ENCODE measurements at places on chromosomes 13 and 19. TPM values are rescaled to one million over a fixed set of nuclear protein-coding genes. Genes with fewer than 3 reads are reported as not detected.
A peak's percentile ranks its signal among the peaks of the same experiment; 100 is the strongest.

DNA sequence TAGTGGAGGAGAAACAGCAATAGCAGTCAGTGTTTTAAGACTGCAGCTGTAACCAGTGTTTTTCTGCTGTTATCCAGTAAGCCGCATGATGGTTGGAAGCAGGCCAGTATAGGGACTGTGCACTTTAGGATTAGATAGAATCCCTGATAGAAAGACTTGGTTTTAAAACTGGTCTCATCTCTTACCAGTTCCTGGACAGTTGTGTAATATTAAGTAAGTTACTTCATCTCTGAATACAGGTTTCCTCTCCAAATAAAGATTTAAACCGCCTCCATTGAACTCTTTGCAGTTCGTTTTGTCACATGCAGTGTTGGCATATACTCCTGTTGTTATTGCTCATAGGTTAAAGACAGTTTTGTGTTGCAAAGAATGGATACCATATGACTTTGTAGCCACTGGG, 25.6 kb downstream of the URI1 start:
- DNase-seq = no peak

DNA sequence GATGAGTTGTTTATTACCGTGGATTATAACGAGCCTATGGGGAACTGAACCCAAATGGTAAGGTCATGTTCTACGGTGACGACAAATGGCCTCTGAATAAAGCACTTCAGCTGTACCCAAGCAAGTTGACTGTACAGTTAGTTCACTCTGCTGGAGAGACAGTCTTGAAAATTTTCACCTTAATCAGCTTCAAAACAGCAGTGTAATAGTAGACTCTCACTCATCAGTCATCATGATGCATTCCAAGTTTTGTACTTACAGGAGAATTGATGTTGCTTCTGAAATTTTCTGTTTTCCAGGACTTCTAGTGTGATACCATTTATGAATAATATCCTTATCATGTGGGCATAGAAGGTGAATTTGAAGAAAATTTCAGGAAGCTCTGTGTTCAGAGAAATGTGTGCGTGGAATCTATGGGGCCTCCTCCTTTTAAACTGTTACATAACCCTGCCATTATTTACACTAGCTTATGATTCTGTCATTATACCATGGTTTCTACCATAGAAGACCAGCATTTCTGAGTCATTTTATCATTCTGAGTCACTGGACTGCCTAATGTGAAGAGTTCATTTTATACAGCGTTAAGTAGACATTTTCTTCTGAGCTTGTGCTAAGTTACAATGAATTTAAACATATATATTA, 96.9 kb downstream of the WDFY2 start:
- no peak for DNase-seq

Gene FXYD5
- 35.5 TPM for total RNA-seq

DNA sequence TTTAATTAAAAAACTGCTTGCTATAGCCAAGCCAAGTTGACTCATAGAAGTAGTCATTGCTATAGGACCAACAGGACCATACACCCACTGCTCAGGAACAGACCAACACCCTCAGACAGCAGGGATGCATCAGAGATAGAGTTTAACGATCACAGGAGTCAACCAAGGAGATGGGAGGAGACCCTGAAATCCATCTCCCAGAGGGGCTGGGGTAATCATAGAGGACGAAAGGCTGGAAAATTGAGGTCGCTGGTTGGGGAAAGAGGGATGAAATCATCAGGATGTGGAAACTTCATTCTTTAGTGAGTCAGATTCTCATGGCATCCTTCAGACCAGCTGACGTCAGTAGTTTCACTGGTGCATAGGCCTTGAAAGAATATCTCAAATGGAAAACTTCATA, 160.4 kb upstream of the GPC6 start:
- no peak for DNase-seq

GRCh38 chr19:38702278-38702677, 42.0 kb downstream of the CAPN12 start:
- no peak for DNase-seq

DNA sequence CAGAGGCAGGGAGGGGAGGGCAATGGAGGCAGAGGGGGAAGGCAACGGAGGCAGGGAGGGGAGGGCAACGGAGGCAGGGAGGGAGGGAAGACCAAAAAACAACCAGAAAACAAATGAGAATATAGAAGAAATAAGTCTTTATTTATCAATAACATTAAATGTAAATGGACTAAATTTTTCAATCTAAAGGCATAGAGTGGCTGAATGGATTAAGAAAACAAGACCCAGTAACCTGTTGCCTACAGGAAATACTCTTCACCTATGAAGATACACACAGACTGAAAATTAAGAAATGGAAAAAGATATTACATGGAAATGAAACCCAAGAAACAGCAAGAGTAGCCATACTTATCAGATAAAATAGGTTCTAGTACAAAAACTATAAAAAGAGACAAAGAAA, 536.3 kb downstream of the TBC1D4 start:
- DNase-seq = no peak

DNA sequence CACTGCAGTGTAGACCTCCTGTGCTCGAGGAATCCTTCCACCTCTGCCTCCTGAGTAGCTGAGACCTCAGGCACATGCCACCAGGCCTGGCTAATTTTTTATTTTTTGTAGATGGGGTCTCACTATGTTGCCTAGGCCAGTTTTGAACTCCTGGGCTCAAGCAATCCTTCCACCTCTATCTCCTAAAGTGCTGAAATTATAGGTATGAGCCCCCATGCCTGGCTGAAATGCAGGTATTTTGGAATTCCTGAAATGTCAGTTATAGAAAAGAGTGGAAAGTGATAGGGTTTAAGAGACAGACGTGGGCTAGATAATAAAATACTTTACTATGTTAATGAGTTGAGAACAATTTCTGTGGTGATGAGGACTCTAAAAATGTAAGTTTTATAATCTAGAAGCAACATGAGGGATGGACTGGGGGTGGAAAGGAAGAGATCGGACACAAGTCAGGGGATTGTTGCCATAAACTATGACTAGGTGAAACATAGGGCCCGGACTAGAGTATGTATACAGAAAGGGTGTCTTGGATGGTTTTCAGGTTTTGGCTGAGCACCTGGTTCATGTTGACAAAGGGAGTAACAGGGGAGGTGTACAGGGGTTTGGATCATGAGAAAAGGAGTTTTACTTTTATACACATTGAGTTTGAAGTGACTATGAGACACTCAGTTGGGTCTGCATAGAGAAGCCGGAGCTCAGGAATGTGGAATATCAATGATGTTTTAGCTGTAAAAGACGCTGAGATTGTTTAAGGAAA, 165.6 kb upstream of the STARD13 start:
- no peak for DNase-seq

- DNase-seq = no peak
Observed at GRCh38 chr19:3479834-3480215, 500 bp downstream of the SMIM24 start.

Gene SERPINE3
- not detected for total RNA-seq

DNA sequence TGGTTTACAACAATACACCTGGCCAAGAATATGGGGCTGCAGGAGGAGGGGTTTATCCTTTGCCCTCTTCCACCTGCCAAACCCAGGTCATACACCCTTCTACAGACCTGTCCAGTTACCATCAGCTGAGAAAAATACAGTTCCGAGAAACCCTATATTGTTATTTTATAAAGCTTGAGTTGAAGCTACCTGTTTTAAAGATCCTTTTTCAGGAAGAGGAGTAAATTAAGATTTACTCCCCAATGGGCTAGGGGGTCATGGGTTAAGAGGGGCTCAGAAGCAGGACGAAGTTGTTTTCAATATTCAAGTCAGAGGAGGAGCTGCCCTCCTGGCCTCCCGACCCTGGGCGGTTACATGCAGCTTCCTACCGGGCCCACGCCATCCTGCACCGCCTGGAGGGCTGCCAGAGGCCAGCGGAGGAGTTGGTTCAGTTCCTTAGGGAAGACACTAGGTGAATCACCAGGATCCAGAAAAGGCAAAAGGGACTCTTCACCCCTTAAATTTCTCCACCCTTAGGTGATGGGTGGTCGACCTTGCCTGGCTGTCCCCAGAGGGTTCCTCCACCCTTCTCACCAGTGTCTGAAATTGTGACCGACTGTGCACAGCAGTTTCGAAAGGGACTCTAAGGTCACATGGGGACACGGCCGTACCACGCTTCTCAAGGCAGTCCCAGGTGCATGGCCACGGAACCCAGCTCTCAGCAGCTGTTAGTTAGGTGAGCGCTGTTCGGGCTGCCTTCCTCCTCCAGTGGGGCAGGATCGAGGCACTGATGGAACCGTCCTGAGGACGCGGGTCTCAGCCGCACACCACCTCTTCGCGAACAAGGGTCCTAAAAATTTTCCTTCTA, 1.2 kb downstream of the GJB2 start:
- no peak for DNase-seq

- peak; percentile 60 for DNase-seq
Observed at GRCh38 chr13:49627831-49628652, at the start of gene ARL11. Gene ARL11 (plus strand): TSS chr13:49628507. CDS start chr13:49630448, 1,941 bp downstream.

Gene ALOX5AP
- total RNA-seq = 12.8 TPM

DNA sequence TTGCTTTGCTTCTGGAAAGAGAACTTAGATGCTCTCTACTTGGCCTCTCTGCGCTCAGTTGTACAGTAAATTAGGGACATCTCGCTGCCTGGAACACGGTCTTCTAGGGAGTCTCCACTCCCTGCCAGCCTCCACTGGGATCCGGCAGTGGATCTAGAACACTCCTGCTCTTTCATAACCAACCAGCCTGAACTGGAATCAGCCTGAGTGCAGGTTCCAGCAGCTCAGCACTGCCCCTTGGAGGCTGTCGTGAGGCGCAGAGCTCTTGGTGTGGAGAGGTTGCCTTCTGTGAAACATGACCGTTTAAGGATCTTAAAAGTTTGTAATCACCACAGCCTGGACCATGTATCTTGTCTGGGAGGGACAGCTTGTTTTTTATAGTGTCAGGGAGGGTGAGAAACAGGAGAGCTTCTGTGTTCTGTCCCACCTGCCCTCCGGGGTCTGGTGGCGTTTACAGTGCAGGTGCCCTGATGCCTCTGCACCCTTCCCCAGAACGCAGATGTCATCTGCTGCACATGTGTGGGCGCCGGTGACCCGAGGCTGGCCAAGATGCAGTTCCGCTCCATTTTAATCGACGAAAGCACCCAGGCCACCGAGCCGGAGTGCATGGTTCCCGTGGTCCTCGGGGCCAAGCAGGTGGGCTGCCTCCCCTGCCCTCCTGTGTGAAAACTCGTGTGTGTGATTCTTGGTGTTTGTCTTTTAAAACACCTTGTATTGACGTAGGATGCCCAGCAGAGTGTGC, 24.8 kb downstream of the UPF1 start:
- no peak for DNase-seq

DNA sequence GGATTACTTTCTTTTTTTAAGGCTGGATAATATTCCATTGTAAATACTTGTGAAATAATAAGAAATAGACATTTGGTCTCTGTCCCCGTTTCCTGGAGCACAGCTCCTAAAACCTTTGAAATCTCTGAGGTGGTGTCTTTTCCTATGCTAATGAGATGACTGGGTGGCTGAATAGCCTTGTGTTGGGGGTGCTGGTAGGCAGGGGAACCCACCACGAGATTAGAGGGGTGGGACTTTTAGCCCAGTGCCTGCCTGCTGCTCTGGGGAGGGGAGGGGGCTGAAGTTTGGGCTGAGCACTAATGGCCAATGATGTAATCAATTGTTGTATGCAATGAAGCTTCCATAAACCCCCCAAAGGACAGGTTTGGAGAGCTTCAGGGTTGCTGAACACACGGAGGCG, 175.7 kb downstream of the FGF9 start:
- DNase-seq = no peak

Gene CDC42EP5
- 13.0 TPM for total RNA-seq

GRCh38 chr13:113877149-113877990, 13.5 kb upstream of the GAS6 start:
- no peak for DNase-seq

DNA sequence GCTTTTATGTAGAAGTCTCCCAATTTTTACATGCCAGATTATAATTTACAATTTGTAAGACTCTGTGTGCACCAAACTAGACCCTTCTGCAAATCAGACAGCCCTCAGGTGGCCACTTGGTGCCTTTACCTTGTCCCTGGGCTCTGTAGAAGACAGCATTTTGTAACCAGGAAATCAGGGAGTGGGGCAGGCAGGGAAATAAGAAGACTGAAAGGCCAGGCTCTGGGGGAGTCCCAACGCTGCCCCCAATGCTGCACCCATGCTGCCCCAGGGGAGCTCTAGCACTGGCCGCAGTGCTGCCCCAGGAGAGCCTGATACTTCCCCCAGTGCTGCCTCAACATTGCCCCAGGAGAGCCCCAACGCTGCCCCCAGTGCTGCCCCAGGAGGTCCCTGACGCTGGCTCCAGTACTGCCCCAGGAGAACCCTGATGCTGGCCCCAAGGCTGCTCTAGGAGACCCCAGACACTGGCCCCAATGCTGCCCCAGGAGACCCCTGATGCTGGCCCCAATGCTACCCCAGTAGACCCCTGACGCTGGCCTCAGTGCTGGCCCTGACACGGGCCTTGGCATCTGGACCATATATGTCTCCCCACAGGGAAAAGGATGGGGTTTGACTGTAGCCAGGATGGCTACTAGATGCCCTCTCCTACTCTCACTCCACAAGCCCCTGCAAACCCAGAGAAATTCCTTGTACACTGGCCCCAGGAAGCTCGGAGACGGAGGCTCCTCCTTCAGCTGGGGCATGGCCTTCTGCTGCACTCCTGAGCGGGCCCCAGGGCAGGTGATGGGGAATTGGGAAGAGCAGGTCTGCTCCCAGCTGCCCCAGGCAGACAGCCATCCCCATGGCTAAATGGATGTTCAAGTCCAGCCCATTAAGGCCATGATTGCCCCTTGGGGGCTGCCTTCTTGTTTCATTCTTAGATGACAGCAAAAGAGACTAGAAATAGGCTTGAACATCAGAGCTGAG, 23.6 kb downstream of the VSTM2B start:
- no peak for DNase-seq

DNA sequence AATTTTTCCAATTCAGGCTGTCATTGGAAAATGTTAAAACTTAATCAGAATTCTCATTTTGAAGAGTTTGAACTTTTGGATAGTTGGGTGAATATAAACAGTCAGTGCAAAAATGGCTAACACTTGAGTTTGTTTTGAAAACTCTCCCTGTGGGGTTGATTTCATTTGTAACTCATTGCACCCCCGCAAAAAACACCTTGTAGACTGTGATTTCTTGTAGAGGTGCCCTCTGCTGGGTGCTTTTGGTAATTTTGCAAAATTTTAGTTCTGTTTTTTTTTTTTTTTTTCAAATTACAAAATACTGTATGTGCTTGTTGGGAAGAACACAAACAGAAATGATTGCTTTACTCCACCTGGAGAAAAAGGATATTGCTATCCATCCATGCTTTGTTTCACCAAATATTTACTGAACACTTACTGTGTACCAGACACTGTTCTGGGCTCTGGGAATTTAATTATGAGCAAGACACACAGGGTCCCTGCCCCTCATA, 28.2 kb upstream of the GPI start:
- no peak for DNase-seq

DNA sequence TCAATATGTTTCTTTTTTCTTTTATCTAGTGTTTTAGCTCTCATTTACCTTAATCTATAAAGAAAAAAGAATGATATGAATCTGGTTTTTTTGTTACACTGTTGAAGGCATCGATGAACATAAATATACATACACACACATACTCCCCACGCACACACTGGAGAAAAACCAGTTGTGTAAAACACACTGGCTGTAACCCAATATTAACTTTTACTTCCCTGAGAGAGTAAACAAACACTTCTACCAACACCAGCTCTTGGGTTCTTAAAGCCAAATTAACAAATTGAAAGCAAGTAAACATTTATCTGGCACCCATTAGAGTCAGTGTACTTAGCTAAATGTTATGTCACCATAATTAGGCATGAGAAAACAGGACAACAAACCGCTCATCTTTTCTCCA, 145.7 kb downstream of the ABCC4 start:
- DNase-seq = no peak
